ENCODE measurements at places on chromosomes 3 and 15. TPM values are rescaled to one million over a fixed set of nuclear protein-coding genes. Genes with fewer than 3 reads are reported as not detected.

SEC22C gene
- 30.9 TPM for total RNA-seq

CCDC54 gene
- not detected for total RNA-seq

LMAN1L gene
- total RNA-seq = not detected

- peak; percentile 73 for DNase-seq
These were observed 195.0 kb upstream of the EPHA3 start for GRCh38 chr3:88912294-88912877.

DNA sequence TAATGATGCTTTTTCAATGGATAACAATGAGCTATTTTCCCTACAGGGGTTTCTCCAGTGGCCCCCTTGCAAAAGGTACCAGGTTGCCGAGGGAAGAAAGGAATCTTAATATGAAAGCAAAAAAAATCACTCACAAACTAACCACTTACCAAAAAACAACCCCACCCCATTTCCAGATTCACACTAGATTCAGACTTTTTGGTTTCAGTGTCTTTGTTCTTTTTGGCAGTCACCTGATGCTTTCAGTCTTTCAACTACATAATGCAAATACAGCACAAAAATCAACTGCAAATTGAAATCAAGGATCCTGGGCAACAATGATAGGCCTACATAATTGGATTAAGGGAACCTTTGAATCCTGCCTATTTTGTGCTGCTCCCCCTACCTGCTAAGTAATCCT, 71.1 kb upstream of the RAP2B start:
- no peak for DNase-seq

TMC3 gene
- not detected for total RNA-seq

DNA sequence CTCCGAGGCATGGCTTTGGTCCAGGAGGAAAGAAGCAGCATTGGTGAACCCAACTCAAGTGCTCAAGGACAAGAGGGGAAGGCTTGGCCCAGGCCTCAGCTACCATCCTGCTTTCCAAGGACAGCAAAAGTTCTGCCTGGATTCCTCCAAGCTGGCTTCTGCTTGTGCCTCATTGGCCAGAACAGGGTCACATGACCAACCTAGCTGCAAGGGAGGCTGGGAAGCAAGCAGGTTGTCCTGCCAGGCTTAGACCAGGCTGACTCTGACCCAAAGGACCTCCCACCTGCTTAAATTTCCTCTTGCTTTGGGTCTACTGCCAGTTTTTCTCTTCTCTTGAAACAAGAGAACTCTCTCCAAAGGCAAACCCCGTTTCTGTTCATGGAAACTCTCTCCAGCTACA, 70.7 kb downstream of the RPN1 start:
- DNase-seq = no peak

- no peak for DNase-seq
These were observed 65.1 kb upstream of the MBNL1 start for GRCh38 chr3:152203652-152204051.

DNA sequence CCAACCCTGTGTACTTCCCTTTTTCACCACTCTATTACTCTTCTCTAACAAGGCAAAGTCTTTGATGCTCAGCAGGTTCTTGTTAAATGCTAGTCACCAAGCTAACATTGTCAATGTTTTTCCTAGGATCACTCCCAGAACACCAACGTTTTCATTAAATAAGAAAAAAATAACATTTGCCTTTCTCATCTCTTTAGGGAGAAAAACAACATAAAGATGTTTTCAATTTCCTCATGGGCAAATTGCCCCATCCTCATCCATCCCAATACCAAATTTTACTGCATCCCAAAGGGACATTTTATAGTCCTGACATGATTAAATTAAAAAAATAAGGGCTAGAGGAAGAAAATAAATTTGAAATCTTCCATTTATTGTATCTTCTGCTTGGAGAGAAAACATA, 106.5 kb downstream of the SUCNR1 start:
- no peak for DNase-seq

NR2F2 gene
- 1.6 TPM for total RNA-seq

DNA sequence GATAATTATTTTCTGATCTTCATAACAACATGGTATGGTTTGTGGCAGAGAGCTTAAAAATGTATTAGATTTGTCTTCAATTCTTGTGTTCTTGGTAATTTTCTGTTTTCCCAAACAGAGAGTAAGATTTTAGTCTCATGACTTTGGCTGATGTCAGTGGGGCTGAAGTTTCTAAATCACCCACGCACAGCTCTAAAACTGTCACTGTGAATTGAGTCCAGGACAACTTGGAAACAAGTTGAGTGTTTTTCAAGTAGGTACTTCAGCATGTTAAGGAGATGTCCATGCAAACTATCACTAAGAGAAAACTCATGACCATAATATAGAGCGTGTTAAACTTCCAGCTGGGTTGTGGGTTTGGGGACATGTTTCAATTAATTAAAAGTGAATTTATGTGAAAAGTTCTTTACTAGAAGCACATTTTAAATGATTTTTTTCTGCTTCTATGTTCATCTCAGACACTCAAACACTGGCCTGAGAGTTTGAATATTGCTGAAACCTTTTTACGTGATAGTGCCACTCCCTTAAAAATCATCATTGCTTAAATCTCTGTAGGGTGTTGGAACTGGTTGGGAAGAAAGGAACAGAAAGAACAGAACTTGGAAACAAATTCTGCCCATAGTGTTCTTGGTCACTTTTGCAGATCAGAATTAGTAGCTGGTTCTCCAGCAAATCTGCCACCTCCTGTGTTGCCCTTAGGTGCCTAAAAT, 89.8 kb downstream of the KLHL25 start:
- DNase-seq = no peak
